T-helper 9 cell (primary cell): ENCODE measurements at places on chromosomes 11 and 22.

DNA sequence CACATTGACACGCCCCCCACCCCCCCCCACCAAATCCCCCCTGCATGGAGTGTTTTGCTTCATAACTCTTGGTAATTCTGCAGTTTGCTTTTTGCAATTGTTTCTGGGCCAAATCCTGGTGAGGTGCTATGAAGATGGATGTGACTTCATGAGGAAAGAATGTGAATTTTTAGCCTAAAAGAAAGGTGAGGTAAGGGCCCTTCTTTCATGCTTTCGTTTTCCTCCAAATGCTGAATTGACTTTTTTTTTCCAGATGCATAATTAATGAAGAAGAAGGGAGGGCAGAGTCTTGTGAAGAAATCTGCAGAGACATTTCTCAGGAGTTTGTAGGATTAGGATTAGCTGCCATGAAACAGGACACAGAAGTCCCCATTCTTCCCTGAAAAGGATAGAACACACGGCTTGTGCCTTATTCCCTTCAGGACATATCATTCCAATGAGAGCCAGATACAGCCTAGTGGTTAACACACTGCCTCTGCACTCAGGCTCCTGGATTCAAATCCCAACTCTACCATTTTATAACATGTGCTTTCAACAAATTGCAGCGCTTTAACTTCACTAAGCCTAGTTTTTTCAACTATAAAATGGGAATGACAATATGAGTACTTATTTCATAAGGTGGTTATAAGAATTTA, 19.6 kb upstream of the TBCEL start:
- DNase-seq: no peak

DNA sequence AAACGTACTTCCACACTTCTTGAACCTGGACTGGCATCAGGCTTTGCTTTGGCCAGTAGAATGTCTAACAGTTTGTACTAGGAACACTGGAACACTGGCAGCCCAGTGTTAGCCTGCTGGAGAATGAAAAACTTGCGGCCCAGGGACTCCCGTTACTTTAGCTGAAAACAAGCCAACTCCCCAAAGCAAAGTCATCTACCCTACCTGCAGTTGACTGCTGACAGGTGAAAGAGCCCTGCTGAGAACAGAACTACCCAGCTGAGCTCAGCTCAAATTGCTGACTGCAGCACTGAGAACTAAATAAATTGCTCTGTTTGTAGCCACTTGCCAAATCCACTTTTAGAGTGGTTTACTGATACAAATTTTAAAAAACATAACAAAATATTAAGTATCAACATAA, 342.5 kb downstream of the LRRC4C start:
- DNase-seq: no peak

DNA sequence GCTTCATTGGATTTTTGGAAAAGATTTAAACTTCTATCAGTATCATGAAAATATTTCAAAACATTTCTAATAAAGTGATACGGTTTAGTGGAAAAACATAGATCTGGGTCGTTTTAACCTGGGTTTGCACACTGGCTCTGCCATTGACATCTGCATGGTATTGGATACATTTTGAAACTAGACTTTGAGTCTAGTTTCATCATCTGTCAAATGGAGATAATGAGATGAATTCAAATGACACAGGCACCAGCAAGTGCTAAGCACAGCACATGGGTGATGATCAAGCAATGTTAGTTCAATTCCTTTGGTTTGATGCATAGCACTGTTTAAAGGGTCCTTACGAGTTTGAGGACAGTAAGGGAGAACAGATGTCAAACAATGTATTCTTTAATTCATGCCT, 819.0 kb upstream of the CCDC90B start:
- DNase-seq: no peak

GRCh38 chr11:81331088-81331487, 1402.6 kb downstream of the FAM181B start:
- no peak for DNase-seq

DNA sequence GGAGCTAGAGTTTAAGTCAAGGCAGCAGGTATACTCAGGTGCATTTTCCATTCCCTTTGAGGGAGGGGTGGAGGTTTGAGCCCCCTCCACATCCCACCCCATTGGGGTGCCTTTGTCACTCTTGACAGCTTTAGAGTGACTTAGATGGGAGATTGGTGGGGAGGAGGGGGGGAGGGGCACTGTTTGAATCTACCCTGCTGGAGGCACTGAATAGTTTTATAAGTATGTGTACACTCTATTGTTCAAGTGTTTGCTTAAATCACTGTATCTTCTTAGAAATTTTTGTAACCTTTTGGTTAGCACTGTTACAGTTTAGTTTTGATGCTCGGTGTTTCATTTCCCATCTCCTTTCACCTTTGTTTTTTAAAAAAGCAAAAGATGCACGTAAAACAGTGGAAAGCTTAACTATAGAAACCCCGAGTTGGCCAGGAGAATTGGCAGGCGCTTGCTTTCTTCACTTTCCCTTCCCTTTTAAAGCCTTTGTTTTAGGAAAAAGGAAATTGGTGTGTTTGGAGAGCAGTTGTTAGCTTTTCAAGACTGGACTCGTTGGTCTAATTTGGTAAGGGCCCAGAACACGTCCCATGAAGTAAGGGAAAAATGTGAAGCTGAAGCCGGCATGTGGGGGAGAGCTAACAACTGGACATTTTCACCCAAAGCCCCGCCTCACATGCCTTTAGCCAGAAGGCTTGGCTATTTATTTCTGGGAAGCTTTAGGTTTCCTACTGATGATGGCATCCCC, 42.8 kb downstream of the TNRC6B start:
- no peak for DNase-seq

DNA sequence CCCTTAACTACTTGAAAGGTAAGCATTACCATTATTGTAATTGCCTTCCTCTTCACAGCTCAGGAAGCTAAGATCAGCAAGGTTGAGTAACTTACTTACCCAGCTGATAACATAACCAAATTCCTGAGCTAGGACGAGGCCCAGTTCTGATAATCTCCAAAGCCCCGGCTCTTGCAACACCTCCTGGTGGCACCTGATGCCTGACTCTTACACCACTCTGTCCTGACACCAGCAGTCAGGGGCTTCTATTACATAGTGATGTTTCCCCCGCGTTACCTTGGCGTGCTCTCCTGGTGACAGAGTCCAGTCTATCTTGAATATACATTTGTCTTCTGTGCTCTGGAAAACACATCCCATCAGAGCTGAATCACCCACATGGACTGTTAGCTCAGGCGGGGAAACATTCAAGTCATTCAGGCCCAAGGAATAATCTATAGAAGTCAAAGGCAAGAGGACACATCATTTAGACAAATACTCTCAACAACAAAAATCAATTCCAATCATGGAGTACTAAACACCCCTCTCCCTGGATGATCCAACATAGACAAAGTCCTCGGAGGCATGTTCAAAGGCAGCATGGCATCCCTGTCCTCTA, 12.6 kb downstream of the JAML start:
- DNase-seq: no peak

GRCh38 chr22:27775087-27775698, 26.4 kb downstream of the MN1 start:
- DNase-seq: no peak

DNA sequence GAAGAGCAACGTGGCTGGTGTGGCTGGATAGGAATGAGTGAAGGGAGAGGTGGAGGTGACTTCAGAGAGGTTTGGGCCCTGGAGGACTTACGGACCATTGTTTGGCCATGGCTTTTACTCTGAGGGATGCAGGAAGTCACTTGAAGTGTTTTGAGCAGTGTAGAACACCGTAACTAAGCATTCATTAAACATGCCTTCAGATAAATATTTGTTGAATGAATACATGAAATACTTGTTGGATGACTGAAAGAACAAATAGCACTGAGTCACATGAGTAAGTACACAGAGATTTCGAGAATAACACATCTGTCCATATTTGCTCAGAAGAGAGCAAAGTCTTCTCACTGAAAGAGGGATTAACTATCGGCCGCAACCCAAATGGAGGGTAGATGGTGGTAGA, 182.7 kb upstream of the SNX19 start:
- no peak for DNase-seq

DNA sequence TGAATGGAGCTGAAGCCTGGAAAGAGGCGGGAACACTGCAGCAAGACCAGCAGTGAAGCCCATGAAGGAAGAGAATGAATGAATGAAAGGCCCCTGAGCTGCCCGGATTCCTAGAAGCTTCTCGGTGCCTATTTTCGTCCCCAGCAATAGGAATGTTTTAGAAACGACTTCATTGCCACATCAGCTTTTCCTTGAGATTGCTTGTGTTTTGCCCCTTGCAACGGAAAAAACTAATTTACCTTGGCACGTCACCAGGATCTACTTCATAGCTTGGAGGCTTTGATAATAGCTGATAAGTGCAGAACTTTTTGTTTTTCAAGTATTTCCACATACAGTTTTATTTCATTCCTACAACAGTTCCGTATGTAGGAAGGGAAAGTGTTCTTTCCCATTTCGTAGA, 248.9 kb upstream of the NARS2 start:
- DNase-seq: no peak

DNA sequence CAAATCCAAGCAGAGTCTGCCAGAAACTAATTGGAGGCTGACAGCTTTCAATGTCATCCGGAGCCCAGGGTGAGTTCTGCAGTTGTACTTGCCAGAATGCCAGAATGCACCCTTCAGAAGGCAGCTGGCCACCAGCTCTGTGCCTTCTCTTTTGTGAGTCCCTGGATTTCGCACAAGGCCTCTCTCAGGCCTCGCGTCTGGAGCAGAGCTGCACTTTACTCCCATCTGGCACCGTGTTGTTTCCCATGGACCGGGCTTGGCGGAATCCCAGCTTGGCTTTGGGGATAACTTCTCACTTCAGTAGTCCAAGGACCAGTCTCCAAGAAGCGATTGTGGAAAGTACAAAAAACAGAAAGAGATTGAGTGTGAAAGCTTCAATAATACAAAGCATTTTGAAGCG, 451.3 kb upstream of the KIRREL3 start:
- DNase-seq: no peak

DNA sequence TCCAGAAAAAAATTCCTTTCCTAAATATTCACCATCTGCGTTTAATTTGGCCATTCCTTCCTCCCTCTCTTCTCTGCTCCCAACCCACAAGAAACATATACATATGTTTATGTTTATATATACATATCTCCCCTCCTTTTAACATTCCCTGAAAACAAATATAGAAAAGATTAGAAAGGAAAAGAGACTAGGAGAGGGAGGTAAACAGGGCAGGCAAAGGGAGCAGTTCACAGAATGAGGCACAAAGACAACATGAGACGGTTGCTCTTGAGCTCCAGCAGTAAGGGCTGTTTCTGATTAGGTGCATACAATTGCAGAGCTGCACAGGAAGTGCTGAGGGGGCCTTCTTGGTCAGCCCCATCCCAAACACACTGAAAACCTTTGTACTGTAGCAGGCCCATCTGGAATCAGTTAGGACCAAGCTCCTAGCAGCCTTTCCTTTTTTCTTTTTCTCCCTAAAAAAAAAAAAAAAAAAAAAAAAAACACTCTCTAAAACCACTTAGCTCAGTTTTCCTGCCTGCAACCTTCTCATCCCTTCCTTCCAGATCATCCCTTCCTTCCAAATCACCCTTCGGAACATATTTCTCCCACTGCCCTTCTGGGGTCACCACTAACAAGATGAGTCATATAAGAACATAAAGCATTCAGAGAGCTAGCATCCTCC, 57.0 kb downstream of the RBFOX2 start:
- DNase-seq: no peak

GRCh38 chr11:20036626-20037335, 123.5 kb downstream of the DBX1 start:
- DNase-seq: no peak

GRCh38 chr11:42840176-42840829, 471.5 kb upstream of the API5 start:
- no peak for DNase-seq

- no peak for DNase-seq
Measured at GRCh38 chr11:61162092-61162941, 1.1 kb upstream of the VPS37C start.

DNA sequence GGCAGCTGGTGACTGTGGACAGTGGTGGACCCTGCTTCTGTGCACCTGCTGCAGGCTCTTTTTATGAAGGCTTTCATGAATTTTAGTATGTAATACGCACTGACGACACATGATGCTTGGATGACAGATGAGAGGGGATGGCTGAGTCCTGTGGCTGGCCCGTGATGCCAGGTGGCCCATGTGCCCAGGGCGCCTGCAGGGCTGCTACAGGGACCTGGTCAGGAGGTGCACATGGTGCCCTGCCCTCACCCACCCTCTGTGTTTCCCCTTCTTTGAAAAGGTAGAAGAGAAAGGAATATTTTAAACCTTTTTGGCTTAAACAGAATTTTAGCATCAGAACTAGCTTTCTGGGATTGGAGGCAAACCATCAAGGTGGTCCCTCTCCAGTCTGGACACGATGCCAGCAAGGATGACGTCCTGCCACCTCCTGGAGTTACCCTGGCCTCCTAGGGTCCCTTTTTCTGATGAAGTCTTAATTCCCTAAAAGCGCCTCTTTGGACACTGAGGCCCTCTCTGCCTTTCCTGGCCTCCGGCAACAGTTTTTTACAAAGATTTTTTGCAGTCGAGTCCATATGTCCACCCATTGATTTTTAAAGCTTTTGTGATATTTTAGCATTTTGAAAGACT, 5.4 kb upstream of the RANBP1 start:
- DNase-seq: no peak

GRCh38 chr11:112219476-112220232, 6.6 kb upstream of the PTS start:
- peak; percentile 6 for DNase-seq

DNA sequence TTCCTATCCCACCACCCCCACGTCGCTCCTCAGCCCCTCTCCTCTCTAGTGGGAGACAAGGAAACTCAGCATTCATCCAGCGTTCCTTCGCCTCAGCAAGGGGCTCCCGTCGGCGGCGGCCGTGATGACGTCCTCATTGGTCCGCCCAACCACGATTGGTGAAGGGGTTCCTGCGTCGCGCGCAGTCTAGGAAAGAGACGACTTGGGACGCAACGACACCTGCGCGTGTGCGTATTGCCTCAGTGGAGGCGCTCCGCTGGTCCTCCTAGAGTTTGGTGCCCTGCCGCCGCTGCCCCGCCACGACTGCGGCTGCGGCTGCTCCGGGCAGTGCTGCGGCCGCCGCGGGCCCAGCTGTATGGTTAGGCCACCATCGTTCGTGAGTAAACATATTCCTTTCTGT, 56.6 kb downstream of the CCDC81 start:
- DNase-seq: no peak

DNA sequence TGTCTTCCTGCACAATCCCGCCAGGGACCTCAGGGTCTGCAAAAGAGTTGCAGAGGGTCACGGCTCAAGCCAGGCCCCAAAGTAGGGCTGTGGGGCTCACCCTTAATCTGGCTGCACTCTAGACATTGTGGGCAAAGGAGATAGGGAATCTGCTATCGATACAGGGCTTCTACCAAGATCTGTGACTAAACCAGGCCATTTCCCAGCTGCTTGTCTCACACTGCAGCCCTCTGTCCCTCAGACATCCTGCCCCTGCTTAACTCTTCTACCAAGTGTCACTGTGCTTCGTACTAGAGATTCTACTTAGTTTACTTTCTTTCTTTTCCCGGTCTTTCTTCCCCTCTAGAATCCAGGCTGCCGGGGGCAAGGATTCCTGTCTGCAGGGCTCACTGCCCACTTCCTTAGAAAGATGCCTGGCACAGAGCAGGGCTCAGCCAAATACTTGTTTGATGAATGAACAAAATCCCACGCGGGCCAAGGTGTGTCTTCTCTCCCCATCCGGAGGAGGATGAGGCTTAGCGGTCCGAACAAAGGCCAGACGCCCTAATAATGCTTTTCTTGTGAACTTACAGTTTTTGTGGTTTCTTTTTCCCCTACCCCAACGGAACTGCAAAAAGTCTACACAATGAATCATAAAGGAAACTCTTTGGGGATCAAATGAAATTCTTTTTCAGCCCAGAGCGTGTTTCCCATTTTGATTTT, 61.3 kb upstream of the ANO1 start:
- DNase-seq: no peak
